ENCODE measurements at places on chromosomes 4 and X.

GRCh38 chr4:56286763-56287162 lies 100.5 kb downstream of the AASDH start:
- no peak for DNase-seq

DNA sequence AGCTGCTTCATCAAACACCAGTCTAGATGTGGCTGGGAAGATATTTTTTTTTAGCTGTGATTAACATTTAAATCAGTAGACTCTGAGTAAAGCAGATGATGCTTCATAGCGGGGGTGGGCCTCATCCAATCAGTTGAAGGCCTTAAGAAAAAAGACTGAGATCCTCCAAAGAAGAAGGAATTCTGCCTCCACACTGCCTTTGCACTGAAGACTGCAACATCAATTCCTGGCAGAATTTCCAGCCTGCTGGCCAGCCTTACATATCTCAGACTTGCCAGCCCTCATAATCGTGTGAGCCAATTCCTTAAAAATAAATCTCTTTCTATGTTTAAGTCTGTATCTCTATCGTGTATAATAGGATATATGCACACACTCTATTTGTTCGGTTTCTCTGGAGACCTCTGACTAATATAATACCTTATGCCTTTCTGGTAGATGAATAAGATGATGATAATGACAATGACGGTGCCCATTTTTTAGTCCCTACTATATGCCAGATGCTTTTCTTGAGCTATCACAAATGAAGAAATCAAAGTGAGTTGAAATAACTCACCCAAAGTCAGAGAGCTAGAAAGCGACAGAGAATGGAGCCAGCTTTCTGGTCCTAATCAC lies 66.1 kb upstream of the SOD3 start:
- DNase-seq: no peak

DNA sequence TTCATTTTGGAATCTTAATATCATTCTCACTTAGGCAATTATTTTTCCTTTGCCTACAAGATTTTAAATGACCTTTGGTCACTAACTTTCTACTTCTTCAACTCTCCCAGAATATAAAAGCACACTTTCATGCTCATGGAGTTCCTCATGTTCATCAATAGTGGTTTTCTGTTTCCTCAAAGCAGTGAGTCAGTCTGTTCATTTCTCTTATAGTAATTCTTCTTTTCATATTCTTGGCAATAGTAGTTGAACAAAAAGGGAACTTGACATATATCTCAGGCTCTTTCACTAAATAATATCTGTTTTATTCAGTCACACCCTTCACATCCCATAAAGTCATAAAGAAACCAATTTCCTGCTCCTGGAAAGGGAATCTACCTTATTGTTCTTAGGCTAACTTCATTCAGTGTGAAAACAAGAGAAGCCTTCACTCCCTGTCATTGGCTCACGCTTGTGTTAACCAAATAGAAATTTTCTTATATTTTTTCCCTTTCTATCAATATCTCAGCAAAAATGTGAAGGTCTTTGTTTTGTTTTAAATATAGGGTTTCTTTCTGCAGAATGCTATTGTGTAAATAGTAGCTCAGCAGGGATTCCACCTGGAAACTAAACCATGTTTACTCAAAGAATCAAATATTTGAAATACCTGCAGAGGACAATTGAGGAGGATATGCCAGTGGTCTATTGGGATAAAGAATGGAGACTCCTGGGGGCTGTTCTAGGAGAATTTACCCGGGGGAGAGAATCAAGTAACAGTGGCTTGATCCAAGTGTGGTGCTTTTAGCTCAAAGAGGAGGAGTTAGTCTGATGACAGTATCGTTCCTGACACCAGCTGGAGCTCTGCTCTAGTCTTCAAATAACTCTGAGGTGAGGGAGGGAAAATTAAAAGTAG lies 13.4 kb upstream of the TNIP3 start:
- DNase-seq: no peak

GRCh38 chr4:78325271-78326157 lies 226.1 kb upstream of the ANXA3 start:
- DNase-seq: no peak

DNA sequence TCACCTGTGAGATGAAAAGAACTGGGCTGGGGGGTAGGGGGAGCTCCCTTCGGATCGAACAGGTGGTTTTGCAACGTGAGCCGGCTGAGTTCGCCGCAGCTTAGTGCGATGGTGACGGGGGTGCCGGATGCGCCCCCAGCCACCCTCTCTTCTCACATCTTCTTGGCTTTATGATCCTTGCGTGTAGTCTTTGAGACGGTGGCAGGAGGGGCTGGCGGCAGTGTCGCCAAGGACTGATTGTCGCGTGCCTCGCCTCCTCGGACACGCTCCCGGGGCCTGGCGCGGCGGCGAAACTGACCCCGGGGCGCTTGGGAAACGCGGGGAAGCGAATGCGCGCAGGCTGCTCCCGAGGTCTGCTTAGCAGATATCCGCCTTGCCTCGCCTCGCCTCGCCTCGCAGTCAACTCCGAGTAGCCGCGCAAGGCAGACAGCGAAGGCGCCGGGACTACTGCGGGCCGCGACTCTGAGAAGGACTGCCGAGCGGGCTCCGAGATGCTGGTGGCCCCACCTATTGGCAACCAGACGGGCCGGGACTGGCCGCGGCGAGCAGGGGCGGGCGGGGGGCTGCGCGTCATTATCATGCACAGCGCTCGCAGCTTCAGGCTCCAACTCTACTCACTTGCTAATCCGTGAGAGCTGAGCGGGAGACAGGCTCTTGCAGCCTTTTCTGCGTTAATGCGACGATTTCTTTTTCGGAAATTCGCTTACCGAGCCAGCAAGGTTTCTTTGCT lies 1.5 kb downstream of the GRID2 start:
- no peak for DNase-seq

GRCh38 chrX:10533696-10534365 lies 86.6 kb downstream of the MID1 start:
- no peak for DNase-seq

DNA sequence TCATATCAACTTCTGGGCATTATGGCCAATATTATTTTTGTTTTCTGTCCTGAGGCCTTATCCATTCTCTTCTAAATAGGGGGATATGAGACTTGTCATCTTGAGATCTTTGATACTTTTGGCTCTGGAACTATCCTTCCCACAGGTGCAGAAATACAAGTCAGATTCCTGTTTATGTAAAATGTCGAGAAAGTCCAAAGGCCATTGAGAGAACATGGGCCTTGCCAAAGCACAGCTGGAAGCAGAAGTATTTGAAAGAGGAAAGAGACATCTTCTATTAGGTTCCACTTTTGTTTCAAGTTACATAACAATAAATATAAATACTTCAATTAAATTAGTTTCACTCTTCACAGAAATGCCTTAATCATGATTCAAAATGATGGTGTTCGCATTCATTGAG lies 20.8 kb upstream of the PRSS48 start:
- no peak for DNase-seq

DNA sequence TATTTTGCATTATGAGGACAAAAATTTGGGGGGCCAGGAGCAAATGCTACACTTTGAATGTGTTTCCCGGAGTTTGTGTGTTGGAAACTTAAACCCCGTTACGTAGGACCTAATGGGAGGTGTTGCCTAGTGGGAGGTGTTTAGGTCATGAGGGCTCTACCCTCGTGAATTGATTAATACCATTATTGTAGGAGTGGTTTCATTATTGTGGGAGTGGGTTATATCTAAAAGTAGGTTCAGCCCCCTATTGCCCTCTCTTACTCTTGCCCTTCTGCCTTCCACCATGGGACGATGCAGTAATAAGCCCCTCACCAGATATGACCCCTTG lies 15.5 kb downstream of the UBA6 start:
- DNase-seq: no peak

DNA sequence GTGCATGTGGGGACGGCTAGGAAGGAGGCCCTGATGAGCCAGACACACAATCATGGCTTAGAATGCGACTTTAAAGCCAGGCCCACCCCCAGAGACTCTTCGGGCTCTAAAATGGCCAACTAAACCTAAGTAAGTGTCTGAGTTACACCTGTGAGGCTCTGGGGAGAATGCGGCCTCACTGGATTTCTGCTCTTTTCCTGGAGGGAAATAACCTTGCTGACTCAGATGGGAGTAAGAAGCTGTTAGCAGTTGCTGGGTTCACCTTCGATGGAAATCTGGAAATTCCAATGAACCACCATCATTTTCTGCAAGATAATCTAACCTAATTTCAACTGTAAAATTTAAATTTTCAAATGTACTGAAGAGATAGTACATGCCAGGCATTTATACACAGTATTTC lies 97.6 kb upstream of the MAML3 start:
- DNase-seq: no peak

- no peak for DNase-seq
Measured at GRCh38 chr4:53044651-53044960, 182.5 kb downstream of the RASL11B start.

DNA sequence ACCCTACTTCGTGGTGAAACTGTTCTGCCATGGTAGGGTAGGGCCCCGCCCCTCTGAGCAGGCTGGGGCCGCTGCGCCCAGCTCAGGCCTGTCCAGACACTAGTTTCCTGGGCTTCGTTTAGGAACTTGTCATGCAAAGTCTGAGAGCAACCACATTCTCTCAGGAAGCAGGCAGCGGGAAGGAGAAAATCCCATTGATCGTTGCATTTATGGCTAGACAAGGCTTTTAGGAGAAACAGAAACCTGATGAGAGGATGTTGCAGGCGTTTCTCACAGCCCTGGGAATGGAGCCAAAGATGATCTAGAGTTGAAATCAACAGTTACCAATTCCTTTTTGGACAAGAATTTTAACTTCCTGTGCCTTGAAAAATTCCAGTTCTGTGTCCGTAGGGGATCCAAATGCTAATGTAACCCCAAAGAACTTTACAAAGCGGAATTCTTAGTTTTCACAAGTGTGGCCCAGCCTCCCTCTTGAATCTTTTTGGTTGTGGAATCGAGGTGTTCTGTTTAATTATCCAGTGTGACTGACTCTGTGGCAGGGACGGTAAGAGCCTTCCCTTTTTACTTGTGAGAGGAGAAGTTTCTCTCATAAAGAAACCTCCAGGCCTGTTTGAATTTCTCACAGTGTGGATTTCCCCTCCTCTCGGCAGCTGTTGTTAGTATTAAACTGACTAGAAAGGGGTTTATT lies 4.5 kb upstream of the CXCL9 start:
- DNase-seq: no peak

DNA sequence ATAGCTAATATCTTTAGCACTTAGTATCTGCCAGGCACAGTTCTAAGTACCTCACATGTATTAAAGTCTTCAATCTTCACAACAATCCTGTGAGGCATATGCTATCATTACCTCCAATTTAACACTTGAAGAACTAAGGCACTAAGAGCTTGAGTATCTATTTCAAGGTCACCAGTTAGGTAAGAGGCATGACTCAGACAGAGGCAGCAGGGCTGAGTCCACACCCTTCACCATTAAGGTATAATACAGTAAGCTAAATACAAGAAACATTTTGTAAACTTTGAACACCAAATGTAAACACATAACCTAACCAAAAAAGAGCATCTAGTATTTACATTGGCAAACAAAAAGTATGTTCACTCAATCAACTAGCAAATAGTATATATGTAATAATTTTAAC lies 1410.9 kb downstream of the PCDH18 start:
- DNase-seq: no peak

DNA sequence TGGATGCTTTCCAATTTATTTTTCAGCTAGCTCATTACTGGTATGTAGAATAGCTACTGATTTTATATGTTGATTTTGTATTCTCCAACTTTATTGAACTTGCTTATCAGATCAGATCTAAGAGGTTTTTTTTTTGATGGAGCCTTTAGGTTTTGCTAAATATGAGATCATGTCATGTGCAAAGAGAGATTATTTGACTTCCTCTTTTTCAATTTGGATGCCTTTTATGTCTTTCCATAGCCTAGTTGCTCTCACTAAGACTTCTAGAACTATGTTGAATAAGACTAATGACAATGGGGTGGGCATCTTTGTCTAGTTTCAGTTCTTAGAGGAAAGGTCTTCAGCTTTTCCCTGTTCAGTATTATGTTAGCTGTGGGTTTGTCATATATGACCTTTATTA lies 11.7 kb downstream of the MAGEE1 start:
- no peak for DNase-seq

GRCh38 chr4:125313497-125313896 lies 1.3 kb upstream of the FAT4 start:
- no peak for DNase-seq

- DNase-seq: no peak
Measured at GRCh38 chr4:7806338-7807090, 133.1 kb downstream of the AFAP1 start.

DNA sequence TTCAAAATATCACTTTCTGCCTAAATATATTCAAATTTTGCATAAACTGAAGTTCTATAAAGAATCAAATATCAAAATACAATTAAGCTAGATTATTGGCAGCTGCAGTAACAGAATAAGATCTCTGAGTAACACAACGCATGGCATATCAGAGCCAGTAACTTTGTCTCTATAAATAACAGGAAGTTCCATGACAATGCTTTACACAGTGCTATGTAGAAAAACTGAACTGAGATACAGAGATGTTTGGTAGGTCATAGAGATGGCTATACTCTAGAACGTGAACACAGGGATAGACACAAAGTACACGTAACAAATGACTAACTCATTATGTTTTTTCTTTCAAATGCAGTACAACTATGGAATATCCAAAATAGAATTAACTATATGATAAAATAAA lies 18.2 kb downstream of the UBE2D3 start:
- DNase-seq: no peak

DNA sequence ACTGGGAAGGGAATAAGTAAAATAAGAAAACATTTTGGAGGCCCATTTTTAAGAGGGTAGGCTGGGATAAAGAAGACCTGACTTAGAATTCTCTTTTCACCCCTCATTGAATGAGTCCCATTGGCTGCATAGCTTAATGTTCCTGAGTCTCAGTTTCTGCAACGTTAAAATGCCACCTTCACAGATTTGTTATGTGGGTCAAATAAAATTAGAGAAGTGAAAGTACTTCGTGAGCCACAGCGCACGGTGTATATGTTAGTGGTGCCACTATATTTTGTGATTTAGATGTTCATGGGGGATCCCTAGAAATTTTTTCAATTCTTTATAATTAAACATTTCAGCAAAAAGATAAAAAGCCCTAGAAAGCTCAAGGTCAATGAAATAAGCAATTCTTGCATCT lies 109.2 kb upstream of the HS3ST1 start:
- DNase-seq: no peak

GRCh38 chr4:2790583-2791517 lies 2.0 kb upstream of the SH3BP2 start:
- no peak for DNase-seq

GRCh38 chrX:154840856-154841255 lies 6.4 kb upstream of the SMIM9 start:
- DNase-seq: no peak

DNA sequence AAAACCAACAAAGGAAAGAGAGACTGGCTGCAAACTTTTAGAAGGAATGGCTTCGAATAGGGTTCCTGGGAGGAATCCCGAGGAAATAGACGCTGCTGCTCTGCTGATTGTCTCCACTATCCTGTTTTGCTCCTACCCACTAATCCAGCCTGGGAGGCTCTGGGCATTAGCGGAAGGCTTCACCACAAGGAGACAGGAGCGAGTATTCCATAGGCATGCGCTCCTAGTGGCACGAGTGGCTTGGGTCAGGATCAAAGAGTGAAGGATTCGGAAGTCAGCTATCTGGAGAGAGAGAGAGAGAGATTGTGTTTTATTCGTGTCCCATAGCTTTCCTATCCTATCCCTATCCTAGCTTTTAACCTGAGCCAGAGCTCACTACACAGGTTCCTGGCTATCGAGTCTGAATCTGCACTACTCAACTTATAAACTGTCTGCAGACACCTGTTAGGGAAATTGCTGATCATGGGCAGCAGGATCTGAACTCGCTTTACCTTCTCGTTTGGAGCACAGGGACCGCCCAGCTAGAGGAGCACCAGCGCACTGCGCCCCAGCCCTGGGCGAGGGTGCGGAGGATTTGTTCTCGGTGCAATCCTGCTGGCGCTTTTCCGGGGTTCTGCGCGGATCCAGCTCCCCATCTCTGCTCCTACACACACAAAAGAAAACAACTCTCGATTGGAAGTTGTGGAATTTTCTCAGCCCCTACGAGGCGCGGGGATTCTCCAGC lies 740 bp upstream of the NPY2R start:
- no peak for DNase-seq

Measured in stimulated activated CD8-positive, alpha-beta memory T cell treated with anti-CD3 and anti-CD28 coated beads, Interleukin-12 subunit alpha, Interleukin-12 subunit beta, amount 100 ng/mL, for 4 hours (primary cell).